ENCODE measurements at places on chromosomes 12 and 14.

- DNase-seq = peak; percentile 60
Observed at GRCh38 chr14:36661506-36662257, at the start of gene PAX9. TSS of gene PAX9 (plus strand) at chr14:36661860. CDS start at chr14:36662090, 230 bp downstream.

- DNase-seq = no peak
Observed at GRCh38 chr12:132946246-132946820, 9.8 kb downstream of the ZNF605 start.

GRCh38 chr12:8696442-8697090, 1.2 kb upstream of the RIMKLB start:
- DNase-seq = no peak

GRCh38 chr14:54881235-54881760, 21.3 kb downstream of the GCH1 start:
- DNase-seq = peak; percentile 29

- no peak for DNase-seq
Observed at GRCh38 chr12:75711271-75711670, 199.9 kb upstream of the KRR1 start.

DNA sequence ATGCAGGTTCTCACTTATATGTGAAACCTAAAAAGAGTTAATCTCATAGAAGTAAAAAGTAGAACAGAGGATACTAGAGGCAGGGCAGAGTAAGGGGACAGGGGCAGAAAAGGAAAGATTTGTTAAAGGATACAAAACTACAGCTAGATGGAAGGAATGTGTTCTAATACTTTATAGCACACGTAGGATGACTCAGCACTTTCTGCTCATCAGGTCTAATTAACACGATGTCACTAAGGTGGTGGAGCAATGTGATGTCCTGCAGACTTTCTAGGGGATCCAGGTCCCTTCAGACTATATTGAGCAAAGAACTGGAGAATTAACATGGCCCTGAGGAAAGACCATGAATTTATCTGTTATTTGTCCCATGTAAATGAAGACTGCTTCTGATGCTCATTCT, 80.8 kb upstream of the CMKLR1 start:
- DNase-seq = no peak

DNA sequence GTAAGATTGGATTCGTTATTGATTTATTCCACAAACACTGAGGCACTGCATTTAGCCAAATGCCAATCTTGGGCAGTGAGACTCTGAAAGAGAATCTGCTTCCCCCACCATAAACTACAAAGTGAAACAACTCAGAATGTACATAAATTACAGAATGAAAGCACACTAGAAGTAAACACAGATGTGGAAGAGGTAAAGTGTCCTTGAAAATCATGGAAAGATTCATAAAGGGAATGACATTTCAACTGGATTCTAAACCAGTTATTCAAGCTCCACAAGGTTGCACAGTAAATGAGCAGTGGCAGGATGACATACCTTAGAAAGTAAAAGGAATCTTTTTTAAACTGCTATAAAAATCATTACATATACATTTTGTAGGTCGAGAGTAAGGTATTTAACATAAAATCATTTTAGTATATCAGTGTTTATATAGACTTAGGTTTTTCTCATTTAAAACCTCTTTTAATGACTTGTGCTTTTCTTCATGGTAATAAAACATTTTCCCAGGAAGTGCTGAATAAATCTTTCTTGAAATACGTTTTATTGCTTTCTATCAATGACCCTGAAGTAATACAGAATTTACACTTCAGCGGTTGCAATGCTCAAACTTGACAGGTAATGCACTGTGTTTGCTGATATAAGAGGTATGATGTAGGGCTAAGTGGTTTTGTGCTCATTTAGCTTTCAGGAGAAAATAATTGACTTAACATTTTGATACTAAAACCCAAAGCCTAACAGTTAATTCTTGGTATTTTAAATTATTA, 270.6 kb downstream of the NAV3 start:
- DNase-seq = no peak

DNA sequence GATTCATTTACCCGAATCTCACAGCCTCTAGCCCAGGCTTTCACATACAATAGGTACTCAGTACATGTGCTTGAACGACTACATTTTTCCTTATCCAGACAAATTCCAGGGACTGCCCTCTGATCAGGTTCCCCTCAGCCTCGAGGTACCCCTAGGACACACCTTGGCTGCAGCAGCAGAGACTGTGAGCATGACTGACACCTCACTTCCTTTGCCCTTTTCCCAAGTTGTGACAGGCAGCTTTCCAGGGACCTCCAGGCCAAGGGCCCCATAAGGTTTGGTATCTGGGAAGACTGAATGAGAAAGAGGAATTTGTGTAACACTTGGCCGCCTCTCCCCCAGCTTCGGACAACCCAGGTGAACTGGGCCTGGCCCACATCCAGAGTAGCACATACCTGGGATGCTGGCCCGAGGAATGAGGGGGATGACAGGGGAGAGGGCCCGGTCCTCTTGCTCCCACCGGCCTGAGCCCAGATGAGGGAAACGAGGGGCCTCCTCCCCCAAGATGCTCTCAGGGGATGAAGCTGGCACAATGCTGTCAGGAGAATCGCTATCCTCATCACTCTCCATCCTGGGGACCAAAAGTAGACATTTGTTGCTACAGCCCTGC, 10.2 kb upstream of the PRKAG1 start:
- DNase-seq = no peak

DNA sequence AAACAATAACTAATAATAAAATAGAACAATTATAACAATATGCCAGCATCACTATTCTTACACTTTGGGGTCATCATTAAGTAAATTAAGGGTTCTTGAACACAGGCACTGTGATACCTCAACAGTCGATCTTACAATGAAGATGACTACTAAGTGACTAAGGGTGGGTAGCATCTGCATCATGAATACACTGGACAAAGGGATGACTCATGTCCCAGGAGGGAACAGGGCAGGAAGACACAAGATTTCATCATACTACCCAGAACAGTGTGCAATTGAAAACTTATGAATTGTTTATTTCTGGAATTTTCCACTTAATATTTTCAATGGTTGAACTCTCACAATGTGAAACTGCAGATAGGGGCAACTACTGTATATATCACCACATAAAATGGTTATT, 19.7 kb downstream of the TSPAN19 start:
- no peak for DNase-seq

DNA sequence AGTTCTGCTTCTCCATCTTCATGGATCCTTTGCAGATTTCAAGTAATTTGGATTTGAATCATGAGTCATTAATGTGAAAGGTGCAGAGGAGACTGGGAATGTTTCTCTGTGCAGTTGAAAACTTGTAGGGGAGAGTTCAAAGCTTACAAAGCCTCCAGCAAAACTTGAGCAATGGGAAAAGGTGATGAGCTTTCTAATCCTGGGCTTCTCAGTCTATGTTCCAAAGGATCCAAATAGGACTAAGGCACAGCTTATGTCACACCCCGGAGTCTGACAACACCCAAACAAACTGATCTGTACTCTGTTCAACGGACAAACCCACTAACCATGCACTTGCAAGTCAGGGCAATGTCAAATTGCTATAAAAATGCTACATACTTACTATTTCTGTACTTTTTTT, 134.8 kb downstream of the DUSP6 start:
- no peak for DNase-seq

DNA sequence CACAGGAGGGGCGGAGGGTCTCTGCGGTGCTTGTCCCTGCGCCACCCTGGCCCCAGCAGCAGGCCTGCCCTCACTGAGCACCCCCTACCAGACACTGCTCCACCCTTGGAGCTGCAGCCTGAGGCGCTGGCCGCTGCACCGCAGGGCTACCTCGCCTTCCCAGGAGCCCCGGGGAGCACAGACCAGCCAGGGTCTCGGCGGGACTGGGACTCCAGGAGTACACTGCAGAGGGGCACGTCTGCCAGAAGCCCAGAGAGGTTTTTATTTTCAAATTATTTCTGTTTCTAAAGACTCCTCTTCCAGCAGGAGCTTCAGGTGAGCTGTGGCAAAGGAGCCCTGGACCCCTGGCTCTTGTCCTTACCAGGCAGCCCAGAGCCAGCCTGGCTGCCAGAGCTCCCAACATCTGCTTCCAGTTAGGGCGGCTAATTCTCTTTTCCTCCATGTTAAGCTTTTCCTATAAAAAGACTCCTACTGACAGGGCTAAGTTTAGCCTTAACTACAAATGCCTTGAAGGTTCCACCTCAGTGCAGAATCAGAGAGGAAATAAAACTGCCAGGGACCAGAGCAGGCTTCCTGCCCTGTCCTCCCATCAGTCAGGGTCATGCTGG, 26.4 kb downstream of the DEGS2 start:
- no peak for DNase-seq

GRCh38 chr12:91058786-91059185, 962 bp upstream of the KERA start:
- DNase-seq = no peak

GRCh38 chr12:6845395-6845794, 4.7 kb downstream of the GNB3 start:
- DNase-seq = no peak

DNA sequence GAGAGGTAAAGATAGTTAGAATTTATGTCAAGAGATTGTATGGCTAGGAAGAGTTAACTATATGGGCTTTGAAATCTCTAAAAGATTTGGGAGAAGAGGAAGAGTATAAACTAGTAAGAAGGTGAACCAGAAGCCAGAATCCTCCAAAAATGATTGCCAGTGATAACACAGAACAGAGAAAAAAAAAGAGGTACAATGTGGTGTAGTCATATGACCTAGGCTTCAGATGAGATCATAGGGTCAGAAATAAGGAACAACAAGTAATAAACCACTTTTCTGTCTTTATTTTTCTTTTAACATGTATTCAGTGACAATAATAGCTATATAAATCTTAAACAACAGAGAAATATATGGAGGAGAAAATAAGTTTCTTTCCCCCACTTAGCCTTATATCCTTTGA, 2.0 kb upstream of the NECAP1 start:
- DNase-seq = no peak

DNA sequence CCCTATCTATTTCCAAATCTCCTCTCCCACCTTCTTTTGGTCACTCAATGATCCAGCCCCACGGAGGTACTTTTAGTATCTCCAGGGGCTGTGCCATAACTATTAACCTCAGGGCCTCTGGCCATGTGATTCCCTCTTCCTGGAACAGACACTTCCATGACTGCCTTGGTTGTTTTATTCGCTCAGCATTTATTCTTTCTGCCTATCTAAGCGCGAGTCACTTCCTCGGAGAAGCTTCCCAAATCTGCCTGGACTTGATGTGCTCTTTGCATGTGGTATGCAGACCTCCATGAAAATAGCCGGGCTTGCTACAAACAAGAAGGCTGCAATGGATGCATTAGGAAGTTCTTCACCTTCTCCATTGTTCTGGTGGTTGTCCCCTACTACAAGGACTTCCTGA, 939.0 kb upstream of the TMEM132C start:
- no peak for DNase-seq

GRCh38 chr12:105562199-105562971, 231.9 kb downstream of the C12orf75 start:
- no peak for DNase-seq

GRCh38 chr12:52427083-52427482, 7.1 kb downstream of the KRT75 start:
- DNase-seq = no peak

DNA sequence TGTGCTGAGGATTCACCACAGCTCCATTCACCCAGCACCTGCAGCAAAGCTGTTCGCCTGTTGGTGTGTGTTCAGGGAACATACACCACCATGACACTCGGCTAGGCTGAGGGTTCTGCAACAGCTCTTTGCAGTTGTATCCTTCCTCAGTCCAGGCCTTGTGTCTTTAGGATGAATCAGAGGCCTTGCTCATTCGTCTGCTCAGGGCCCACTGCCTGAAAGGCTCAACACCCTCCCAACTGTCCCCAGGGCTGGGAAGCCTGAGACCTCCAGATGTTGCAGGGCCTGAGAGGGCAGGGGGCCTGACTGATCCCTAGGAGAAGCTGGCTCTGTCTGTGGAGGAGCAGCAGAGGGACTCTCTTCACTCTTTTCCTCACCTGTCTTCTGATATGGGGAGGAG, 11.2 kb downstream of the ZDHHC22 start:
- DNase-seq = no peak

DNA sequence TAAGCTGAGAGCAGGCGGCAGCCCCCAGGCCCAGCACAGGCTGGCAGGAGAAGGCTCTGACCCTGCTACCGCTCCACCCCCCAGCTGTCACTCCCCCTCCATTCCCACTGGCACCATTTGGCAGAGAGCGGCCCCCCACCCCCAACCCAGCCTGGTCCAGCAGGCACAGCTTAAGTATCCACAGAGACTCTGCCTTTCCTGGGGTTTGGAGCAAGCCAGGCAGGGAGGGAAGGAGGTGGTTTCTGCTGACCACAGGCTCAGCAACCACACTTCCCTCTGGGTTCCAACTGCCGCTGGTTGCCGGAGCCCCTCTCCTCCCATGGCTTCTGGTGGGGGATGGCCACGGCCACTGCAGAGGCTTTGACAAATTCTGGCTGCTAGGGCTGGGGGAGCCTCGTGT, 30.5 kb upstream of the CCND2 start:
- DNase-seq = no peak

DNA sequence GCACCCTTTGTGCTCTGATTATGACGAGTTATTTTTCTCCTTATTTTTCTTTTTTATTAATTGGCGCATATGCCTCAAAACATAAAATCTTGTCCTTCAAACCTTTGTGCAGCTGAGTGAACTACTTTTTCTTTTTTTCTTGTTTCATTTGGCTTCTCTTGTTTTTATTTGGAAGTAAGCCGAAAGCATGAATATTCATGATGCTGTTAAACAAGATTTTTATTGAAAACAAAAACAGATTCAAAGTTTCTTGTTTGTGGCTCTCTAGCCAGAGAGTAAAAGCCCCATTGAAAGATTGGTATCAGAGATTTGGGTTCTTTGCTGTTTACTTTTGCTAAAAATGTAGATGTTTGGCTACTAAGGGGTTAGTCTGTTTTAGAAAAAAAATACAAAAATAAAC, 183.8 kb downstream of the TMEM132C start:
- DNase-seq = no peak

- DNase-seq = no peak
Observed at GRCh38 chr14:102929241-102930137, 7.0 kb downstream of the AMN start.

DNA sequence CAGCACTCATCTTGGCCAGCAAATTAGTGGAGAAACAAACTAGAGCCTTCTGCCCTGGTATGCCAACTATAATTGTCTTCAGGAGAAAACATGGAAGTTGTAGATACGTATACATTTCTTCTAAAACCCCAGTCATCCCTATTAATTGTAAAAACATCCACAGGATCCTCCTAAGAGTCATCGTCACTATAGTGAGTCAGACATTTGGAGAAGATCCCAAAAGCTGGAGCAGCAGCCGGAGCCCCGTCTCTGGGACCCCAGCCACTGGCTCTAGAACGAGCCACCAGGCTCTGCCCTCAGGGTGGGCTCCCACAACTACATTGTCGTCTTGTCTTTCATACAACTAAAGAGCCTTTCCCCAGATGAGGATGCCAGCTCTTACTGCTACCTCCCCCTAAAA, 15.5 kb downstream of the PRKAB1 start:
- DNase-seq = no peak

GRCh38 chr14:73955674-73956073, 5.6 kb downstream of the COQ6 start:
- no peak for DNase-seq

- DNase-seq = peak; percentile 92
Observed at GRCh38 chr12:113334786-113335539, at the start of gene SLC8B1. TSS of gene SLC8B1 (minus strand) at chr12:113335109. CDS start at chr12:113332878, 2,231 bp downstream.

- no peak for DNase-seq
Observed at GRCh38 chr14:62209287-62209899, 447.2 kb downstream of the SNAPC1 start.
